ENCODE measurements at places on chromosomes 11 and 22.
A peak's percentile ranks its signal among the peaks of the same experiment; 100 is the strongest.

DNA sequence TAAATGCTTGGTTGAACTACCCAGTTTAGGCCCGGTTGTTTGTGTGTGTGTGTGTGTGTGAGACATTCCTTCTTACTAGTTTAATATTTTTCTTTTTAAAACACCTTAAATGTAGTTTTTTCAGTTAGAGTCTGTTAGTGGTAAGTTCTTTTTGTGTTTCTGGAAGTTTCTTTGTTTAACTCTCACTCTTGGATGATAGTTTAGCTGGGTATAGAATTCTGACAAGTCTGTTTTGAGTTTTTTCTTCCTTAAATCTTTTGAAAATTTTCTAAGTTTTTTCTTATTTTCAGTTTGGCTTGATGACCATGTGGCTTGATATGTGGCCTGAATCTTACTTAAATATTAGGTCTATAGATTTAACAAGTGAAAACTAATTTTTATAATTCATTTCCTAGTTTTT, 60.1 kb downstream of the PDE3B start:
- no peak for DNase-seq

DNA sequence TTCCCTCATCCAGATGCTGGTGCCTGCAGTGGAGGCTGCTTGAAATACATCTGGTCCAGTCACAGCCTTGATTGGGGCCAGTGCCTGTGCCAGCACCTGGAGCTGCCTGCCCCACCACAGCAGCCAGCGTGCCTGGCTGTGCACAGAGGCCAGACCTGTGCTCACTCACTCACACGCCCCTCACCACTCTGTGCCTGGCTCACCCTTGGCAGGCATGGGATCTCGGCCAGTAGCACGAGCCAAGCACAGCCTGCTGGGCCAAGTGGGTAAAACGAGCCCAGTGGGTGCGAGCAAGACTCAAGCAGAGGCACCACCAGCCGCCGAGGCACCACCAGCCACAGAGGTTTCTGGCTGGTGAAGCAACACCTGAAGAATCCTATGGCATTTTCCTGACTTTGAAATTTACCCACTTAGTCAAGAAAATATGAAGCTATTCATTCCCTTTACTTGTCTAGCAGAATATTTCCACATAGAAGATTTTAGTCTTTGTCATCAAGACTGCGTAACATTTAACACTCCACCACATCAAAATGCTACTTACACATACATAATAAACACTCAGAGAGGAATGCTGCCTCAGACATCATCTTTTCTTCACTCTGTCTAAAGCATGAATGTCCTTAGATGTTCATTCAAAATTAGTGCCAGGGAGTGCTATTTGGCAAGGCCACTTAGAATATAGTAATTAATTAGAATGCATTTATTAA, 424.3 kb upstream of the FAT3 start:
- DNase-seq: no peak

DNA sequence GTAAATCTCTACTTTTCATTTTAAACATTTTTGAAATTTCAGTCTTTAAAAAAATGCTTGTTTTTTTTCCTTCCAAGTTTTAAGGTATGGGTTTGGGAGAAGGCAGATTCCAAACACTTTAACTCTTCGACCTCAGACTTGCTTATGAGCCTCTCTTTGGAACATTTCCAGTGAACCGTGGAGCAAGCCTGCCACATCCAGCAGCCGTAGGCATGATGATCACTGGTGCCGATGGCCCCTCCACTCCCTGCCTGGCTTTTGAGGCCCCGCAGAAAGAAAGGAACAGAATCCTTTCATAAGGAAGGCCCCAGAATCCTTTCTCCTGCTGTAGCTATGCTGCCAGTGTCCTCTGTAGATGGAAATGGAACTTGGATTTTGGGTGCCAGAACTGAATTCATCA, 50.7 kb downstream of the BMAL1 start:
- no peak for DNase-seq

GRCh38 chr11:69253028-69253427, 40.9 kb upstream of the MYEOV start:
- no peak for DNase-seq

GRCh38 chr11:60810569-60810968, 25.4 kb downstream of the MS4A10 start:
- no peak for DNase-seq

- DNase-seq: no peak
These were observed 11.2 kb downstream of the RTN4RL2 start for GRCh38 chr11:57471496-57471895.

DNA sequence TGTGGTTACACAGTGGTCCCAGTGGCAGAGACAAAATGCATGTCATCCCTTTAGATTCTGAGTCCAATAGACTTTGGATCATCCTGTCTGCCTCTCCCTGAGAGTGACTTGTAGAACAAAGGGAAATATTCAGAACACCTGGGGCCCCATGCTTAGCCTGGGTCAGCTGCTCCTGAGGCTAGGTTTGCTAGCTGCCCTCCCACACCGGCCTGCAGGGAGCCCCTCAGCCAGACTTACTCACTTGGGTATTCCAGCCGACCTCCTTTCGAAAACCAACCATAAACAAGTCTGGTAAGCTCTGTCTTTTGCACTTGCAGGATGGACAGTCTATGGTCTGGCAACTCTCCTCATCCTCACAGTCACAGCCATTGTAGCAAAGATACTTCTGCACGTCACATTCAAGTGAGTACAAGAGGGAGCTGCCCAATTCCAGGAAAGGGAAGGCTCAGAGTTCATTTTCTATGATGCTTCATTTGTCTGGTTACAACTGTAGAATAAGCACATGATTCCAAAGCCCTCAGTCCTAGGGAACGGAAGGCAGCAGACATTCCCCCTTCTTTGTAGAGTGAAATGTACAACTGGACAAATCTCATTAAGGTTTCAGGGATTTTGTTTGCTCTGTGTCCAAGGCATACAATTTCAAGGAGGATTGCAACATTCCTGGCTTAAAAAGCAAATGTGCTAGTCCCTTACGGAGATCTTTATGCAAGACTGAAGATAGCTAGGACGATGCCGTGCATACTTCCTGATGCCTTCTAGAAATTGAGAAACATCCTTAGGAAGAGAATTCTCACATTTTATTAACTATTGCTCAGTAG, 65.5 kb upstream of the EMID1 start:
- DNase-seq: no peak

DNA sequence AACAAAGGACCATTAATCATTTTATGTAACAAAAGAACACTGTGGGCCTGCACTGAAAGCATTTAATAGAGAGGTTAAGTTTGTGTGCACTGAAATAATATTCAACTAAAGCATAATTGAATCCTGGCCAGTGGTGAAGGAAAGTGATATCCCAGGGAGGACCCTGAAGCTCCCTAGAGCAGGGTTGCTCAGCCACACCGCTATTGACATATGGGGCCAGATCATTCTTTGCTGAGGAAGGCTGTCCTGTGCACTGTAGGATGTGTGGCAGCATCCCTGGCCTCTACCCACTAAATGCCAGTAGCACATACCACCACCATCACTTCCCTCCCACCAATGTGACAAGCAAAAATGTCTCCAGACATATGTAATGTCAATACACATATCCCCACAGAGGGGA, 166.1 kb upstream of the MTNR1B start:
- no peak for DNase-seq

GRCh38 chr22:29633514-29634312, 30.3 kb downstream of the NF2 start:
- no peak for DNase-seq

DNA sequence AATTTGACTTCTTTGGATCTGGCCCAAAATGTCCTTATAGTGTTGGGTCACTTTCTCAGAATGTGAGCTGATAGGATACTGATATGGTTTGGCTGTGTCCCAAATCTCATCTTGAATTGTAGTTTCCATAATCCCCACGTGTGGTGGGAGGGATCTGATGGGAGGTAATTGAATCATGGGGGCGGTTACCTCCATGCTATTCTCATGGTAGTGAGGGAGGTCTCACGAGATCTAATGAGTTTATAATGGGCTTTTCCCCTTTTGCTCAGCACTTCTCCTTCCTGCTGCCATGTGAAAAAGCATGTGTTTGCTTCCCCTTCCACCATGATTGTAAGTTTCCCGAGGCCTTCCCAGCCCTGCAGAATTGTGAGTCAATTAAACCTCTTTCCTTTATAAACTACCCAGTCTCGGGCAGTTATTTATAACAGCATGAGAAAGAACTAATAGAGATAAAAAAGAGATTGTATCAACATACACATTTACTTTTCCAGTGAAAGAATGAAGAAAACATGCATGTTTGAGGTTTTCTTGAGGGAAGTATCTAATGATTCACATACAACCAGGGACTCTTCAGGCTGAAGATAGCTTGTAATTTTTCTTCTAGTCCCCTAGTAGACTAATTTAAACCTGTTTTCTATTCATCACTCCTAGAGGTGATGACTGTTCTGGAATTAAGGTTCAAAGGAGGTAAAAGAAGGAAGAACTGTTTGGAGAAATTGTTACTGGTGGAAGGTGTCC, 17.3 kb upstream of the CSTF3 start:
- DNase-seq: peak; percentile 95

DNA sequence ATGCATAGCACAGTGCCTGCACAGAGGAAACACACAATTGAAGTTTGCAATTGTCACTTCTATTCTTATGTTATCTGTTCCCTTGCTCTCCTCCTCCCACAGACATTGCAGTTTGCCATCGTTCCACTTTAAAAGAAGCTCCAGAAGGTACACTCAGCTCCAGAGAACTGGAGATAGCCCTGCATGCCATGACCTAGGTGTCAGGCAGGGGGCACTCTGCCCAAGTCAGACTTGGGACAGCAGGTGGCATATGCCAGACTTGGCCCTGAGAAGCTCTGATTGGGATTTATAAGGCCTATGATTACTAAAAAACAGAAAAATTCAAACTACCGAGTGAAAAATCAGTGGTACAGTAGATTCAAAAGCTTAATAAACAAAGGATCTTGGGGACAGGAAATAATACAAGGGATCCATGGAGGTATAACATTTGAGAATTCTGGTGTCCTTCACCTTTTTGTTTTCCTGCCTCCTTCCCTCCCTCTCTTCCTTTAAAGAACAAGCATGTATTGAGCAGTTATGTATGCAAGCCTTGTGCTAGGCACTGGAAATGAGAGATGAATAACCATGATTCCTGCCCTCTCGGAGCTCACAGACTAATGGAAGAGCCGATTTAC, 40.0 kb downstream of the TENM4 start:
- DNase-seq: no peak

GRCh38 chr11:6703247-6704063, 20.3 kb upstream of the MRPL17 start:
- DNase-seq: peak; percentile 91

GRCh38 chr11:66467034-66467659, 442 bp downstream of the PELI3 start:
- no peak for DNase-seq

Measured in inflammatory macrophage treated with lipopolysaccharide for 1 hour (primary cell).